Stimulated activated CD8-positive, alpha-beta memory T cell treated with anti-CD3 and anti-CD28 coated beads, Interleukin-4, amount 100 ng/mL, for 4 hours (primary cell): ENCODE measurements at places on chromosomes 5 and 9.

GRCh38 chr9:16867576-16868311 is 2.7 kb downstream of the BNC2 start:
- DNase-seq, result no peak

DNA sequence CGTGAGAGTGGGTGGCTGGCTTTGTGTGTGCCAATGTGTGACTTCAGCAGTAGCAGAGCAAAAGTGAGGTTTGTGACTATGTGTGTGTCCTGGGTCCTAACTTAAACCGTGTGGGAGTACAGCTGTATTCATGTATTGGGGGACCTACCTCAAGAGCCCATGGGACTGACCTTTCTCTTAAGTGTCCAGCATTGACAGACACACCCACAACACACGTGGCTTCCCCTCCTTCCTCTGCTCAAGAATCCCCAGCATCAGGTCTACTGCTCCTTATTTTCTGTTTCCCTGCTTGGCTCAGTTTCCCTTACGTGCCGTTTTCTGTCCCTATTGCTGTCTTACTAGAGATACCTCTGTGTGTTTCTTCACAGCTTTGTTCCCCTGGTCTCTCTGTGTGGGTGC is 616 bp downstream of the IL11RA start:
- DNase-seq, result no peak

DNA sequence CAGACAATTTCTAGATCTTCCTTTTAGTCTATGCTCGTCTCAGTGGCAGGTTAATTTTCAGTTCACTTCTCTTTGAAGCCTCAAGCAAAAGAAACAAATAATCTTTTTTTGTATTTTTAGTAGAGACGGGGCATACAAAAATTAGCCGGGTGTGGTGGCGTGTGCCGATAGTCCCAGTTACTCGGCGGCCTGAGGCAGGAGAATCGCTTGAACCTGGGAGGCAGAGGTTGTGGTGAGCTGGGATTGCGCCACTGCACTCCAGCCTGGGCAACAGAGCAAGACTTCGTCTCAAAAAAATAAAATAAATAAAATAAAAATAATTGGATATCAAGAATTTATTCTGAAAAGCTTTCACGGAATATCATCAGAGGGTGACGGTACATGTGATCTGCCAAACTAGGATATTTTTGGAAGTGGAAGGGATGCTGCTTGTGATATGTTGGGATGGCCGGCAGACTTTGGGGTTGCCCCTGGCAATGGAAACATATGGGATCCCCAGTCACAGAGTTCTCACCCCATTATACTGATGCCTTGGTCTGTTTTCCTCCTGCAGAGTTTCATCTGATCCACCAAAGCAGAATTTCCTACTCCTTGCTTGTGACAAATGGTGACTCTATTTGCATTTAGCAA is 7.6 kb upstream of the LCP2 start:
- DNase-seq, result no peak

DNA sequence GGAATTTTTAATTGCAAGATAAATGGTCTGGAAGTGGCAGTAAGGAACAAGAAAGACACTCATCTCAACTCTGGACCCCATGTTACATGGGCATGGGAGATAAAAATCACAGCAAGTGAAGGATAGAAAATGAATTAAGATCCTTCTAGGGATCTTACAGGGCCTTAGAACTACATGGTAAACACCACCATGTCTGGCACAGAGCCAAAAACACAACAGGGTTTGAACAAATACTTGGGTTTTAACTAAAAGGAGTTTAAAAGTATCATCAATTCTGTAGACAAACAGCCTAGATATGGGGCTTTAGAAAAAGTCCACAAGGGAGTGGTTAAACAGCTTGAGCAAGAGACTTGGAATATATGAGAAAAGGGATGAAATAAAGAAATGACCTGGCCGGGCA is 366.4 kb downstream of the ARL15 start:
- no peak for DNase-seq
